ENCODE measurements at places on chromosomes 13 and 19.

GRCh38 chr13:49802426-49802825, 9.9 kb upstream of the KPNA3 start:
- no peak for DNase-seq

DNA sequence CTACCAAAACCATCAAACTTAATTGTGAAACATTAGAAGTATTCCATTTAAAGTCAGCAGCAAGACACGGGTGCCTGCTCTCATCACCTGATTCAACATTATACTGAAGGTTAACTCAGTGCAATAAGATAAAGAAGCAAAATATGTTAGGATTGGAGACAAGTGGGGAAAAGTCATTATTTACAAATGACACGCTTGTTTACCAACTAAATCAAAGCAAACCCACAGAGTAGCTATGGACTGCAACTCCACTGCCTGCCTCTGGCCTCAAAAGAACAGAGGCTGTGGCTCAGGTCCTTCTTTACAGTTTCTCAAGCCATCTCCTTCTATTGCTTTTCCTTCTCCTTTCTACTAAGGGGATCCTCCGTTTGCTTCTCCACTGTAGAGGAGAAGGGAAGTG, 21.0 kb upstream of the ATP12A start:
- DNase-seq = no peak

DNA sequence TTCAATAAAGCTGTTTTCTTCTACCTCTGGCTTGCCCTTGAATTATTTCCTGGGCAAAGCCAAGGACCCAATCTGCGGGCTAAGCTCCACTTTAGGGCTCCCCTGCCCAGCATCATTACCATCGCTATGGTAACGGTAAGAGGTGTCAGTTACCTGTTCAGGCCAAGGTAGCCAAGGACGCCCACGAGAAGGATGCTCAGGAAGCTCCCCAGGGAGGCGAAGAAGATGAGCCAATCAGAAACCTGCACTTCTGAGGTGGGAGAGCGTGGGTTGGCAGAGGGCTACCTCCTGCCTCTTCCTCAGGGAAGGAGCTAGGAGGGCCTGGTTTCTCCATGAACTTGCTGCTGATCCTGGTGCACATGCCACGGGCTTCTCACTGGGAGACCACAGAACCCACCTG, 24.7 kb downstream of the IL12RB1 start:
- DNase-seq = no peak

- DNase-seq = peak; percentile 21
Measured at GRCh38 chr13:24625870-24626849, 54.0 kb upstream of the ATP12A start.

- DNase-seq = no peak
Measured at GRCh38 chr19:9011875-9012274, 1.7 kb upstream of the MUC16 start.

GRCh38 chr19:5961969-5962945, 15.7 kb downstream of the RANBP3 start:
- DNase-seq = peak; percentile 80

DNA sequence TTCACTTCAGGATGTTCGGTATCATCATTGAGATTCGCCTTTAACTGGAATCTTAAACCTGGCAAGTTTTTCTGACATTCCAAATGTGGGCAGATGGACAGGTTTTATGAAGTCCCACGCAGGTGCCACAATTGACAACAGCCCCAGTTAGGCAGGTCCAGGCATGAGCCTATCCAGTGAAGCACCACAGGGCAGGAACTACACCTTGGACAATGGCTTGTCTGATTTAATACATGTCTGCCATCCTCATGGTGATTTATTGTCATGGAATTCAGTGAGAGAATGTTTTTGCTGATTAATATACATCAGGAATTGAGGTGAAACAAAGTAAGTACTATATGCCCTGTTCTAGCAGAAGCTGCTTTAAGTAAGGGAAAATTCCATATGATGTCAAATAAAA, 10.2 kb upstream of the TPP2 start:
- DNase-seq = no peak

DNA sequence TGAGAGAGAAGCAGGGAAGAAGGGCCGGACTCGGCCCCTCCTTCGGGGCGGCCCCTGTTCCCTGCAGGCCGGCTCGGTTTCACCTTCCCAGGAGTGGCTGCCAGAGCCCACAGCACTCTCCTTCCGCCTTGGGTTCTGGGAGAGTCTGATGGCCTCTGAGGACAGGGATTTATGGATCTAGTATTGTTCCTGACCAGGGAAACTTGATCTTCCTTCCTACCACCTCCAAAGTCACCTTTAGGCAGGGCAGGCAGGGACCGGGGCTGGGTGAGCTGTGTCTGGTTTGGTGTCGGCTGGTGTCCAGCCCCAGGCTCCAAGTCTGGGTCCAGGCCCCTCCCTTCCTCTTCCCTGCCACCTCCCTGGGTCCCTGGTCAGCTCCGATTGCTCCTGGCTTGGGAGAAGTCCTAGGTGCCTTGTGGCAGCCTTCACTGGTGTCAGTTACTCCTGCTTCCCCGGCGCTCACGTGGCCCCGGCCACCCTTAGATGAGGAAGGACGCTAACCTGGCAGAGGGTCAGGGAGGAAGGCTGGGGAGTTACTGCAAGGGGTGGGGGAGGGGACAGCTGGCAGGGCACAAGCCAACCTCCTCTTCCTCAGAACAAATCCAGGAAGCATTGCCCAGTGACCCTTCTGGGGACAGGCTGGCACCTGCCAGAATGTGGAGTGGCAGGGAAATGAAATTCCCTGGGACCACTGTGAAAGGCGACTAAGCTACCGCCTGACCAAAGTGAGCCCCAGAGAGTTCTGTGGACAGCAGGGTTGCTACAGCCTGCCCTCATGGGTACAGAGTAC, 18.8 kb downstream of the RFX1 start:
- DNase-seq = no peak

DNA sequence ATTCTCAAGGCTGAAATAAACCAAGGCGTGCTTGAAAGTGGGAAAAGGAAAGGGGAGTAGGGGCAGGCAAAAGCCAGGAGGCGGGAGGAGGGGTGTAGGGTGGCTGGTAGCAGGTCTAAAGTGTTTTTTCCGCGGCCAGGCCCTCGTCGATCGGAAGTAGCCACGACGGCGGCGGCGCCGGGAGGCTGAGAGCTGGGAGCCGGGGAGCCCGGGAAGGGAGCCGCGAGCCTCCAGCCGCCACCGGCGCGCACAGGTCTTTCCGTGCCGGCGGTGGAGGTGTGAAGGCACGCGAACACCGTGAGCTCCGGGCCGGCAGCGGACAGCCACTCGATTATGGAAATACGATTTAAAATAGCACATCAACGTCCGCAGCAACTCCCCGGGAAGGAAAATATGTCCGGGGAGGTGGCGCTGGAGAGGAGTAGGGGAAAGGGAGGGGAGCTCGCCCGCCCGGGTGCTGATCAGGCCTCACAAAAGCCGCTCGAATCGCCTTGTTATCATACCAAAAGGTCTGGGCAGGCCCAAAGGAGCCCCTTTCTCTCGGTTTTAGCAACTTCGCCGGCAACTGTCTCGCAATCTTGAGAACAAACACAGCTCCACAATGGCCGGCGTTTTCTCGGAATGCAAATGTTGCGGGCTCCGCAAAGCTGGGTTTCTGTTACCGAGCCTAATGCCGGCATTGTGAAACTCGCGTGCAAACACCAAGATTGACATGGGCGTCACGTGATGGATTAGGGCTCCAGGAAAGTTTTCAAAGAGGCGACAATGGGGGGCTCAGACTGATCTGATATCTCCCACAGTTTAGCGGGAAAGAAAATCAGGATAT, 2.9 kb upstream of the PCDH8 start:
- DNase-seq = no peak

GRCh38 chr13:99977912-99978798, 3.4 kb upstream of the ZIC2 start:
- no peak for DNase-seq

GRCh38 chr13:80458543-80458942, 117.6 kb upstream of the SPRY2 start:
- no peak for DNase-seq

DNA sequence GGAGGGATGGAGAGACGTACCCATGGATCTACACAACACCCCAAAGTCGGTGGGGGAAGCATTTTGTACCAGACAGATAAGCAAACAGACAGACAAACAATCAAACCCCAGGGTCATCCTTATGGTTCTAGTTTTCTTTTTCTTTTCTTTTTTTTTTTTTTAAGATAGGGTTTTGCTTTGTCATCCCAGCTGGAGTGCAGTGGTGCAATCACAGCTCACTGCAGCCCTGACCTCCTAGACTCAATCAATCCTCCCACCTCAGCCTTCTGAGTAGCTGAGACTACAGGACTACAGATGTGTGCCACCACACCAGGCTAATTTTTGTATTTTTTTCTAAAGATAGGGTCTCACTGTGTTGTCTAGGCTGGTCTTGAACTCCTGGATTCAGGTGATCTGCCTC, 17.9 kb upstream of the FBL start:
- no peak for DNase-seq

DNA sequence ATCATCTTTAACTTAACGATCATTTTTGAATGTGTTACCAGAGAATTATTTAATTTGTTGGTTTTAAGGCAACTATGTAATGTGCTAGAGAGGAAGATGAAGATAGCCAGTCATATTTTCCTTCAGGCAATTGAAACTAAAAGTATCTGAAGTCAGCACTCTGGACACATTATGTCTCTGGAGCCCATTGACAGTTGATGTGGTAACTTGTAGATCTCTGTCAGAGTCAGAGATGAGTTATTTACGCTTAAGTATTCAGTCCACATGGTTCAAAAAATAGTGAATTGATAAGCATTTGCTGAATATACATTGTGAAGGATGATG, 2.1 kb downstream of the ZMYM2 start:
- no peak for DNase-seq

Data from T-cell (primary cell).